ENCODE measurements at places on chromosomes 1 and 21.

- no peak for DNase-seq
These were observed 134.2 kb downstream of the NAV1 start for GRCh38 chr1:201673093-201673492.

DNA sequence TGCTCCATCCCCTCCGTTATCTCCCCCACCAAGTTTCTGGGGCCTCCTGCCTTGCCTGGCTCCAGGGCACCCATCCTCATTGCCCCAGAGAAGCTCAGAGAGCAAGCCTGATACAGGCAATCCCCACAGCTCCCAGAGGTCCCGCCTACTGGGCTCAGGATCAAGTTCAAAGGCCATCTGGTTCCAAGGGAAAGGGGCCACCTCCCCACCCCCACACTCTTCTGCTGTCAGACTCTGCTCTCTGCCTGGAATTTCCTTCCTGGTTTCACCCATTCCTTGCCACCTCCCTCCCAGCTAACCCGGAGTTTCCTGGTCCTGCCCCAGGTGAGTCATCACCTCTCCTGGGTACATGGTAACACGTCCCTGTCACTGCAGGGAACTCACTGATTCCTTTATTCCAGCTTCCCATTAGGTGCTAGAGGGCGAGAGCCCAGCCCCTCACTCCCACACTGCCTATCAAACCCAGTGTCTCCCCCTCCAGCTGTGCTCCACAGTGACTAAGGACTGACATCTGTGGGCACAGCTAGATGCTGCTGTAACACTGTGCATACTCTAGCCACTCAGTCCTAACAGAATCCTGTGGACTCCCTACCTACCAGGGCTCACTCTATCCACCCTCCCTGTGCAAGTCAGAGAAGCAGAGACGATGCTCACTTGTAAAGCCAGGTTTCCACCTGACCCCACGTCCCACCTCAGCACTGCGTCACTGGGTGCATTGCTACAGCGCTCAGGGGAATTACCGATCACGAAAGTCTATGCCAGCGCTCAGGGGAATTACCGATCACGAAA lies 21.8 kb downstream of the RSPH1 start:
- DNase-seq = no peak

- DNase-seq = no peak
These were observed 9.8 kb downstream of the SLC19A2 start for GRCh38 chr1:169475806-169476387.

DNA sequence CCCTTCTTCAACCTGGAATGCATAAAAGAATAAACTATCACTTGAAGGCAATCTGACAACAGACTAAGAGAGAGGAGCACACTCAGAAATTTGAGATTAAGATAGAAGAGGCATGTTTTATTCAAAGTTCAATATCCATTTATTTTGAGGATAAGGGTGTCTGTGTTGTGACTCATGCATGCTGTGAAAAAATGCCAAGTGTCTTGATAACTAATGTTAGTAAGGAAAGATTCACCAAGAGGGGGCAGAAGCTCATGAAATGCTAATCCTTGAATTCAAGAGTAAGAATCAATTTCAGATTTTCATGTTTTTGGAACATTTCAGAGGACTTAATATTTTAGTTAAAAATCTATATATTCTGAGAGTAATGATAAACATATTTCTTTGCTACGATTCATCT lies 94.0 kb downstream of the IFI44 start:
- no peak for DNase-seq

DNA sequence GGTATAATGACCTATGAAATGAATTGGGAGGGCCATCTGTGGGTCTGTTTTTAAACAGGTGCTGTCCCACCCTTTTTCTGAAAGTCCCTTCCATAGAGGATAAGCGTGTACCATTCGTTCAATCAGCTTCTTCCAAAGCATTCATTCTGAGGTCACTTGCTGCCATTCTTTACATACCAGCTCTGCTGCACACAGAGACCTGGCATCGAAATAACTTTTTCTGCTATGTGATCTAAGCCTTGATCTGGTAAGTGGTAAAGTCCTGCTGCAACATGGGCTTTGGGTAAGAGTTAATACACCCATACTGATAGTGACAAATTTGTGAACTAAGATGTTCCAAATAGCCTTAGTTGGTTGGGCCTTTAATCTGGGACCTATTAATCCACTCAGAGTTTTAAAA lies 38.9 kb downstream of the DR1 start:
- no peak for DNase-seq

- DNase-seq = no peak
These were observed 74.5 kb downstream of the MRPS6 start for GRCh38 chr21:34147792-34148418.

- no peak for DNase-seq
These were observed 36.3 kb upstream of the TDRD10 start for GRCh38 chr1:154465621-154466195.

GRCh38 chr1:211762206-211762605 lies 68.4 kb downstream of the LPGAT1 start:
- DNase-seq = no peak

DNA sequence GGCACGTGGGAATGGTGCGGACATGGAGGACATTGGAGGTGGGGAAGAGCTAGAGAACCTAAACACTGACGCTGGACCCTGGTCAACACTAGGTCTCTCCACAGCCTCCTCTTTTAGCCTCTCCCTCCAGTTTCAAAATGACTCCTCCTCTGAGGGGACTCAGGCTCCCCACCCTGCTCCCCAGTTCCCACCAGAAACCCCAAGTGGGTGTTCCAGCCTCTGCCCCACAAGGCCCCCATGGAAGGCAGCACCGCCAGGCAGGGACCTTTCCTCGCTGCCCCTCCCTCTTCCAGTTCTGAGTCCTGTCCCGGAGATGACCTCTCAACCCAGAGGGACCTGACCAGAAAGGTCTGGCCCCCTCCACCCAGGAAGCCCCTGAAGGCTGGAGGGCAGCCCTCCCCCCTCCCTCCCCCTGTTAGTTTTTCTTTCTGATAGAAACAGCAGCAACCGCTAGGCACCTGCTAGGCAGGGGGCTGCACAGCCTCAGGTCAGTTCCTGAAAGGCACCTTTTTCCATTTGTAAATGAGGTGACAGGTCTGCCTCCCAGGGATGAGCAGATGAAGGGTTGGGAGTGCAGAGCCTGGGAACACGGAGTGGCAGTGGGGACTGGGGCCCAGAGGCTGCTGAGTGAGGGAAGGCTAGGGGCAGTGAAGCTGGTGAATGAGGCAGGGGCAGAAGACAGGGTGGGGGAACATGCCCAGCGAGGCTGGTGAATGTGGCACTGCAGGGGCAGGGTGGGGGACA lies 9.3 kb upstream of the ITGB2 start:
- DNase-seq = no peak

DNA sequence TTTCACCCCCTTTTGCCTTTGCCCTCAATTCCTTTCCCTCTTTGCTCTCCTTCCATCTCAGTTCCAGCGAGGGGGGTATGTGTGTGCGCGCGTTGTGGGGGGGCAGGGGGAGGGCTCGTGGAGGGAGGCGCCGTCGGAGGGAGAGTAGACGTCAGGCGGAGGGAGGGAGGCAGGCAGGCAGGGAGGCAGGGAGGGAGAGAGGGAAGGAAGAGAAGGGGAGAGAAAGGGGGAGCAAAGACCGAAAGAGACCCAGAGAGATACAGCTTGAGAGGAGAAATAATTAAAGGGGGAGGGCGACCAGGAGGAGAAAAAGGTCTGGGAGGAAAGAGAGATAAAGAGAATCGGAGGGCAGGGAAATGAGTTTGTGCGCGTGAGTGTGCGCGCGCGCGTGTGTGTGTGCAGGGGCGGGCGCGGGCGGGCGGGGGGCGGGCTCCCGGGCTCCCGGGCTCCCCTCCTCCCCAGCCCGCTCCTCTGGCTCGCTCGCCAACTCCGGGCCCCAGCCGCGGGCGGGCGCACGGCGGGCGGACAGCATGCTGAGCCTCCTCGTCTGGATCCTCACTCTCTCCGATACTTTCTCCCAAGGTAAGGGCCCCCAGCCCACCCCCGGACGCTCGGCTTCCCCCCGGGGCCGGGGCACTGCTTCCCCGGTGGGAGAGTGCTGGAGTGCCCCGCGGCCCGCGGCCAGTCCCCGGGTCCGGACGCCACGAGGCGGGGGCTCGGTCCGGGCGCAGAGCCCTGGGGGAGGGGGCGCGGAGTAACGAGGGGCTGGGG lies at the start of gene KIRREL1:
KIRREL1 (plus strand) TSS at position 499 of the 771 bp plus-strand sequence; CDS start at position 531, 32 bp downstream.
- no peak for DNase-seq

DNA sequence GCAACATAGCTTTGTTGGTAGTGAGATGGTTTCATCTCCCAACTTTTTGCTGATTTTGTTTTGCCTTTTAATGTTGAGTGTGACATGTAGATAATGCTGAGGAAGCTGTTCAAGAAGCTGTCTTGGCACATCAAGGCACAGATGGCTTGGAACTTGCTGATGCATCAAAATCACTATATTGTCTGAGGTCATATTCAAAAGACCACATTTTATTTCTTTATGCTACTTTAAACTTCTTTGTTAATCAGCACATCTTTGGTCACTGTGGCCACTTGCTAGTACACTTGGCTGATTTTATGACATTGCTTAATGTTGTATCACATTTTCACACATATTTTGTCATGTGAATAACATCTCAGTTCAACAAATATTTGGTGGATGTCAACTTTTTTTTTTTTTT lies 87.1 kb upstream of the BCL10 start:
- no peak for DNase-seq
